G401 (cell line): ENCODE measurements at places on chromosomes 4 and X.

- no peak for DNase-seq
Measured at GRCh38 chr4:167117273-167117672, 117.0 kb downstream of the SPOCK3 start.

DNA sequence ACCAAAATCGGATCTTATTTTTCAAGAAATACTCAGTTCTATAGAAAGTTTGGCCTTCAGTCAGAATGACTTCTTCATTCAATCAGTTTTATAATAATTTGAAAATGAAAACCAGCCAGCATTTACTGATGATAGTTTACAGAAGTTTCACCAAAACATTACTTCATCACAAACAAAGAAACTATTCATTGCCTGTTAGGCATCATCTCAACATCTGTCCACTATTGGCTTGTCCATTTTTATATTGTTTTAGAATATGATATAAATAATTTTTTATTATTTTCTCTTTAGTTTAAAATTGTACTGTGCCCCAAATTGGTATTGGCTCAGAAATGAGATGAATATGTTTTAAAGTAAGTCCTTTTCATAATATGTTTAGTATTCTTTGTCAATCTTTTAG lies 38.4 kb downstream of the FAT4 start:
- no peak for DNase-seq

- no peak for DNase-seq
Measured at GRCh38 chr4:189767941-189768340, 172.7 kb upstream of the FRG1 start.

GRCh38 chr4:140286456-140286855 lies 87.0 kb upstream of the SCOC start:
- DNase-seq: peak; percentile 73

DNA sequence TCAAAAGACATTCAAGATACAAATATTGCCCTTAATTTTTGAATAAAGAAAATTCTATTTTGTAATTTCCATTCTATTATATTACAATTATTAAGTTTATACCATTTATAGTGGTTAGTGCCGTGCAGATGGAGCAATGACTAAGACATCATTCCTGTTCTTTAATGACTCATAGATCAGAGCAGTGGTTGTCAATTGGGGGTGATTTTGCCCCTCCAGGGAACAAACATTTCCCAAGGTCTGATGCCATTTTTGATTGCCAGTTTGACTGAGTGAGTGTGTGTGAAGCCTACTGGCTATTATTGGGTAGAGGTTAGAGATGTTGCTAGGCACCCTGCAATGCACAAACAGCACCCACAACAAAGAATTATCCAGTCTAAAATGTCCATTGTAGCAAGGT lies 97.9 kb upstream of the DDIT4L start:
- no peak for DNase-seq

GRCh38 chr4:60389633-60390032 lies 810.5 kb upstream of the ADGRL3 start:
- DNase-seq: no peak

GRCh38 chr4:92172203-92172602 lies 131.6 kb upstream of the GRID2 start:
- peak; percentile 34 for DNase-seq

DNA sequence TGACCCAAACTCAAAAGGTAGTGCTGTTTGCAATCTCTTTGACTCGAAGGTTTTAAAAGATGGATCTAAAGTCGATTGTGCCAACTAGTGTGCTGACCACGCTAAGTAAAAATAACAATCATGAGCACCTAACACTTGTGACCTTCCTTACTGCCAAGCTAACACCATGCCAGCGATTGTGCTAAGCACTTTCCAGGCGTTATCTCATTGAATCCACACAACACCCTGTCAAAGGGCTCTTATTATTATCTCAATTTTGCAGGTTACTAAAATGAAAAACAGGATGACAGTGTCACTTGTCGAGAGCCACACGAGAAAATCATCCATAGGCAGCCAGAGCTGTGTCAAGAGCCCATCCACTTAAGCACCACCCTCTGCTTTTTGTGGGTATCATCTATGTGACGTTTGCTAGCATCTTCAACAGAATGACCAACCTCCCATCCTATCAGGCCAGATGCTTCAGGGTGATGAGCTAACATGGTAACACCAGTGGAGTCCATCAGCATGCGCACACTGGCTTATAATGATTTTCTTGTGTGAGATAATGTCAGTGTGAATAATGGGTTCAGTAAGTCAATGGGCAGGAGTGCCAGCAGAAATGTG lies 893 bp upstream of the GAB3 start:
- no peak for DNase-seq

DNA sequence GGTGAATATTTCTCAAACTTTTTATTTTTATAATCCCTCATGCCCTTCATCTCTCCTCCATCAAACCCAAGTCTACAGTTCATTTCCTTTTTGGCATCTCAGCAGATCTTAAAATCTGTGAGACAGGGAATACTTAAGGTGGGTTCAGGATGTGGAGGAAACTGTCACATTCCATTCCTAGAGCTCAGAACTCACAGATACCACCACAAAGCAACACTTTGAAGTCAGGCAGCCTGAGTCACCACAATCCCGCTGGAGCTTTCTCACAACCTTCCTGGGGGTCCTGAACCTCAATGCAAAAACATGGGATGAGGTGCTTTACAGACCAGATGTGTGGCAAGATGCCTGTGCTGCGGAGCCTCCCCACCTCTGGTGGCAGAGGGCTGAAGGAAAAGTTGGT lies 63.2 kb downstream of the HHIP start:
- no peak for DNase-seq

DNA sequence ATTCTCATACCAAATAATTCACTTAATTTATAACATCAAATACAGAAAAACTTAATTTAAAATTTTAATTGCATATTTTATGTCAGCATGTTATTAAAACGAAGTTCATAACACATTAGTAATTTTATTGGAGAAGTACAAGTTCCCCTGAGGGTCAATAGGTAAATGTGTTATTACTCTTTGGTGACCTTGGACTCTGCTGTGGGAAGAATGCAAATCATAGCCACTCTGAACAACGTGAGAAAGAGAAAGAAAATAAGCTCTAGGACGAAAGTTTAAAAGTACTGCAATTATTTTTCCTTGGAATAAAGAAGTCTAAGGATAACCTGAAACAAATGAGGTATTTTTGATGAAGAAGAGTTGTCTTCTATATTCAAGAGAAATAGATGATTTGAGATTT lies 115.2 kb downstream of the IL1RAPL2 start:
- no peak for DNase-seq

DNA sequence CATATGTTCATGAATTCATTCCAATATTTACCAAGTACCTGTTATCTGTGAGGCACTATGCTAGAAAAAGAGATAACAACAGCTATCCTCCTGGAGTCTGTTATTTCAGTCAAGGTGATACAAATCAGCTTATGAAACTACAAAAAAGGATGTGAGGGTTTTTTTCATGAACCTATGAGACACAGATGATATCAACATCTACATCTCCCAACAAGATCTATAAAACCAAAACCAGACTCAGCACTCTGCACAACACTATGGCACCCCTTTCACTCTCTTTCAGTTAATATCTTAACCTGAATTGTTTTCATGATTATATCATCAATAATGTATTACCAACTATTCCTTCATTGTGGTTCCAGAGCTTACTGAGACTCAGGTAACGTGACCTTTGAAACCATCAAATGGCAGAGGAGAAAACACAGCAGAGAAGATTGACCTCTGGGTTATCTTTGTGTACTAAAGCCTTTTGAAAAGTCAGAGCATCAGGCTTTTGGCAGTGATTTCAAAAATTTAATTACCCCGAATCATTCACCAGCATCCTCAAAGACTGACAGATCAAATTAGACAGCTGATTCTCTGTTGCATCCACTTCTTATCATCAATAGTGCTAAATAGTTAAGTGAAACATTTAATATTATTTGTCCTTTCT lies 244.6 kb upstream of the FTHL17 start:
- DNase-seq: no peak

GRCh38 chr4:12178614-12179610 lies 750.2 kb upstream of the HS3ST1 start:
- no peak for DNase-seq

DNA sequence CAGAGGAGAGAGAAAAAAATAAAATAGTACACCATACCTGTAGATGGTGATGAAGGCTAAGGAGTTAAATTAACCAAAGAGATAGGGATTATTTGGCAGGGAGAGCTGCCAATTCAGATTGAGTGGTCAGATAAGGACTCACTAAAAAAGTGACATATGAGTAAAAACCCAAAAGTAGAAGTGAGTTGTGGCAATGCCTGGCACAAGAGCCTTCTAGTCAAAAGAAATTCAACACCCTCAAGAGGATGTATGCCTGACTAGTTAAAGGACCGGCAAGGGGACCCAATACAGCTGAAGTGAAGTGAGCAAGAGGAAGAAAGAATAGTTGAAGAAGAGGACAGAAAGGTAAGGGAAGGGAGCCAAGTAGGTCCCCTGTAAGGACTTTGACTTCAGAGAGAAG lies 34.9 kb downstream of the ELF2 start:
- DNase-seq: no peak

GRCh38 chr4:123186731-123187130 lies 209.9 kb upstream of the SPRY1 start:
- no peak for DNase-seq

GRCh38 chr4:1205586-1206298 lies 33.4 kb upstream of the SPON2 start:
- no peak for DNase-seq

- no peak for DNase-seq
Measured at GRCh38 chr4:121943941-121944340, 7.9 kb downstream of the TRPC3 start.

DNA sequence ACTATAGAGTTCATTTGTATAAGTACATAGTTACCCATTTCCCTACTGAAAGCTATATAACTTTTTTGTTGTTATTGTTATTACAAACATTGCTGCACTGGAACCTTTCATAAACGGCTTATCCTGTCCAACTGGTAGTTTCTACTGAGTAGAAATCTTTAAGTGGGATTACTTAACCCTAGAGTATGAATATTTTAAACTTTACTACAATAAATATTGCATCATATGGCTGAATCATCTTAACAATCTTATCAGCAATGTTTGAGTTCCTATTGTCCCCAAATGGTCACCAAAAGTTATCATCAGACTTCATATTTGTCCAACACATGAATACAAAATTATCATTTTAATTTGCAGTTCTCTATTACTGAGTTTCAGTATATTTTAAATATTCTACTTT lies 40.5 kb downstream of the LCORL start:
- no peak for DNase-seq

GRCh38 chrX:112760697-112761096 lies 79.9 kb downstream of the AMOT start:
- no peak for DNase-seq

DNA sequence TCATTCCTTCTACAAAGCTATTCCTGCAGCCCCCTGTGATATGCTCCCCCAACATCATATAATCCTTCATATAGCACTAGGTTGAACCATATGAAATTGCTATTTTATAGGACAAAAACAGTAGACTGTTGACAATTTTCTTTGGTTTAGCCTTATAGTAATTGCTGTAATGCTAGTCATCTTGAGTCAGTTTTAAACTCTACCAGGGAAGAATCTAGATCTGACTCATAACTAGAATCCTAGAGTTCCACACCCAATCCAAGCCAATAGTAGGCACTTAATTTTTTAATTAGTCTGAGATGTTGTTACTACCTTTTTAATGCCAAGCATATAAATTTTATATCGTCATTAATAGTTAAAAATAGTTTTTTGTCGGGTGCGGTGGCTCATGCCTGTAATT lies 136.8 kb downstream of the CHRNA9 start:
- DNase-seq: no peak

GRCh38 chrX:11530621-11531020 lies 135.1 kb downstream of the ARHGAP6 start:
- no peak for DNase-seq

DNA sequence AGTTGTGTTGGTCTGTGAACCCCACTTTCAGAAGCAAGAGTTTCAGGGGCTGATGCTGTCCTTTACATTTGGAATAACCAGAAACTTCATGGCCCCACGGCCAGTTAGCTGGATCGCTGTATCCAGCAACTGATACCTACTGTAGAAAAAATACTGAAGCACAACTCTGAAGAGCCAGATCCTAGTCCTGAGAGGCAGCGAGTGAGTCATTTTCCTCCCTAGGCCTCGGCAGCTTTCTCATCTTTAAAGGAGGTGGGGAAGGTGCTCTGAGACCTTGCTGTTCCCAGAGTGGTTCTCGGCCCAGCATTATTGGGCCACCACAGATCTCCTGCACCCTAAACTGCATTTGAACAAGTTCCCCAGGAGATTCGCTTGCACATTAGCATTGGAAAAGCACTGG lies 63.2 kb downstream of the NHS start:
- DNase-seq: no peak

DNA sequence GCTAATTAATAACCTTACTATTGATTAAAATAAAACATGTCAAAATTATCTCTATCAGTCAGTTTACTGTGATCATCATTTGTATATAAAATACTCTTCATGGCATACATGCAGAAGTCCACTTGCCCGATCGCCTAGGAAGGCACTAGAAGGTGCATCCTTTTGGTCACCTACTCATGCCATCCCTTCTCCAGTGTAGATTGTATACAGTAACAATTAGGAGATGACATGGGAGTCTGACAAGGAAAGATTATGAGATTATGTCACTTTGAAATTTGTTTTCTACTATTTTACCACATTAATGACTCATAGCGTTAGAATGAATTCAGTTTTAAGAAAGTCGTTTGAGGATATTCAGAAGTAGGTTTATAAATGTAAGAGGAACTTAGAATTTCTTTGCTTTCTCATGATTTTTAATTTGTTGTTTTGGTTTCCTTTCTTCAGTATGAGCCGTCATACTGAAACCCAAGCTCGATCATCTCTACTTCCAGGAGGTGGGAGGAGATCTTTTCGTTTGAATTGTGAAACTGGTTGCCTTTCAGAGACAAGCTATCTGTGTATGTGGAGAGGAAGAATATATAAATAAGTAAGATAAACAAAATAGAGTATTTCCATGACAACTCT lies 51.1 kb upstream of the UNC5C start:
- DNase-seq: no peak

DNA sequence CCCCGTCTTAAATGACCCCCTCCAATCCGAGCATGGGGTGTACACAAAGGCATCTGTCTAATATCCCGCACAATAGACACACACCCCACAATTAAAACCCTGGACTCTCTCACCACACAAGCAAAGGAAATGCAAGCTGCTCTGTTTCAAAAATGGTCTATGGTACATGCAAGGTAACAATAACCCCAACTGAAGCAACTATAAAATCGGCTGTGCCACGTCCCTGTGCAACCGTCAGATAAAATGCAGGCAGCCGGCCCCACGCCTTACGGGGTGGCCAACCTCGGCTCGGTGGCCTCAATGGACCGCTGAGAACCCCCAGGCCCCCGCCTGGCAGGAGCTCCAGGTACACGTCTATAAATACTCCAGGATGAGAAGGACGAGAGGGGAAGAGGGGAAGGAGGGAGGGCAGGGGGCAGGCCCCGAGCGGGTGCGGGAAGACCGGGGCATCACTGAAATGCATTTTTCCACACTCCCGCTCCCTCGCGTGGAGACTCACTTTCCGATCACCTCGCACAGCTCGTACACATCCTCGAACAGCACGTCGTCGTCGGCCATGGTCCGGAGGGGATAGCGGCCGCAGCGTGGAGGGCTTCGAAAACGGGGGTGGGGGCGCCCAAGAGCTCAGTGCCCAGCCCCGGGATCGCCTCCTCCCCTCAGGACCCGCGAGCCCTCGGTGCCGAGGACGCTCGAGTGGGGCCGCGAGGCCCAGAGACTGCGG lies 763 bp downstream of the CASK start:
- DNase-seq: peak; percentile 11

GRCh38 chr4:127355743-127356142 lies 277.0 kb upstream of the INTU start:
- DNase-seq: no peak
